ENCODE measurements at places on chromosomes 5 and 9.

- DNase-seq, result no peak
These were observed 17.4 kb upstream of the KCNIP1 start for GRCh38 chr5:170486371-170486770.

DNA sequence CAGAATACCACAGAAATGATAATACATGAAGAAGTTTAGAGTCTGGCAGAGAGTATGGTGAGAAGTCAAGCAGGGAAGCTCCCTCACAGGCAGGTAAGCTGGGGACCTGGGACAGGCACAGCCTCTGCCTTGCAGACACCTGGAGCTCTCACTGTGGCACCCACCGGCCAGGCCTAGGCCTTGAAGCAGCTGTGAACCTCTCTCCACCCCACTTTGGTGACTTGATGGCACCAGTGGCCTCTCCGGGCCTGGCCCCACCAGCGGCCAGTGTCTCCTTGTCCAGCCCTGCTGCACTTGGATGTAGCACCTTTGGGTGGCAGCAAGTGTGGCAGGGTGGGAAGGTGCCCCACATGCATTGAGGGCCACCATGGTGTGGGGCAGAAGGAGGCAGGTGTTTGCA lies 330.5 kb downstream of the NPR3 start:
- no peak for DNase-seq

GRCh38 chr5:56291661-56292374 lies 58.7 kb upstream of the ANKRD55 start:
- no peak for DNase-seq

DNA sequence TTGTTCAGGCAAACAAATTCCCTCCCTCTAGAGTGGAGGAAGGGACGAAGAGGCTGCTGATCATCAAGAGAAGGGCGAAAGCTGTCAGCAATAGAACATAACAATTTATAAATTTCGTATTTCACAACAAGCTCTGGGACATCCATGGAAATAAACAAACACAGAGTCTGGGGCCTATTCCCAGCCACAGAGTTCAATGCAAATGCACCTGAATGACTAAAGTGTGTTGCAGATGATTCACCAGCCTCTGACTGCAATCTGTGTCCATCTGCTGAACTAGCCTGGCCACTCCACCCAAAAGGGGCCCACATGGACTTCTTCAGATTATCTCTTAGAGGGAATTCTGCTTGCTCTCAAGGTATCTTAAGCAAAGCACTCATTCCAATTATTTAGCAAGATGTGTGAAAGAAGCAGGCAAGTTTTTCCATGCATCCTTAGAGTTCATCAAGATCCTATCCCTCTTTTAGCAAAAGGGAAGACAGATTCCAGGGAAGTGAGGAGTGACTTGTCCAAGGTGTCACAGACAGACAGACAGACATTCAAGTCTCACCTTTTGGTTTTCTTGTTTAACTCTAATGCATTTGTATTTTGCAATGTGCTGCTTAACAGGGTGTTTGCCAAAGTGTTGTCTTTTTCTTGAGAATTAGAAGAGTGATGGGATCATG lies 307.8 kb upstream of the PAPPA start:
- DNase-seq, result no peak

- no peak for DNase-seq
These were observed 45.0 kb upstream of the SLC28A3 start for GRCh38 chr9:84385386-84386040.

- no peak for DNase-seq
These were observed 314.5 kb upstream of the TLE4 start for GRCh38 chr9:79257228-79257781.

GRCh38 chr5:138216799-138217198 lies 3.7 kb upstream of the CDC23 start:
- DNase-seq, result no peak

DNA sequence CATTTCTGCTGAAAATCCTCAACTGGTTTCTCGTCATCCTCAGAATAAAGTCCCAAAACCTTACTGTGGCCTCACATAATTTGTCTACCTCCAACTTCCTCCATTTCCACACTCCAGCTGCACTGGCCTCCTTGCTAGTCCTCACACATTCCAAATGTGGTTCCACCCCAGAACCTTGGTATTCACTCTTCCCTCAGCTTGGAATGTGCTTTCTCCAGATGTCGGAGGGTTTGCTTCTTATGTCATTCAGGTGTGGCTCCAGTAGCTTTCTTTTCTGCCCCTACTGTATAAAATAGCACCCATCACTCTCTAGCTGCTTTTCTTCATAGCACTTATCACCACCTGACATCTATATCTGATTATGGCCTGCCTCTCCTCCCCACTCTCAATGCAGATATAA lies 102.5 kb upstream of the IFNK start:
- DNase-seq, result no peak

GRCh38 chr9:137268538-137269201 lies 8.9 kb upstream of the TOR4A start:
- no peak for DNase-seq

DNA sequence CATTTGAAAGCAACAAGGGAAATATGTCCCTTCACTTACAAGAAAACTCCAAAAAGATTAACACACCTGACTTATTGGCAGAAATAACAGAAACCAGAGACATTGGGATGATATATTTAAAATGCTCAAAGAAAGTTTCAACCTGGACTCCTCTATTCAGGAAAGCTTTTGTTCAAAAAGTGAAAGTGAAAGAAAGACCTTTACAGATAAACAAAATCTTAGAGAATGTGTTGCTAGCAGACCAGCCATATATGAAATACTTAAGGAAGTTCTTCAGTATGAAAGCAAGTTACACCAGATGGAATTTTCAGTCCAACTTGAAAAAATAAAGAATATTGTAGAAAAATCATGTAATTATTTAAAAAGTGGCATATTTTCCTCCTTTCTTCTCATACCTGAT lies 1075.1 kb downstream of the NR2F1-AS1 start:
- no peak for DNase-seq

GRCh38 chr5:78907255-78907891 lies 77.7 kb downstream of the ARSB start:
- peak; percentile 71 for DNase-seq

DNA sequence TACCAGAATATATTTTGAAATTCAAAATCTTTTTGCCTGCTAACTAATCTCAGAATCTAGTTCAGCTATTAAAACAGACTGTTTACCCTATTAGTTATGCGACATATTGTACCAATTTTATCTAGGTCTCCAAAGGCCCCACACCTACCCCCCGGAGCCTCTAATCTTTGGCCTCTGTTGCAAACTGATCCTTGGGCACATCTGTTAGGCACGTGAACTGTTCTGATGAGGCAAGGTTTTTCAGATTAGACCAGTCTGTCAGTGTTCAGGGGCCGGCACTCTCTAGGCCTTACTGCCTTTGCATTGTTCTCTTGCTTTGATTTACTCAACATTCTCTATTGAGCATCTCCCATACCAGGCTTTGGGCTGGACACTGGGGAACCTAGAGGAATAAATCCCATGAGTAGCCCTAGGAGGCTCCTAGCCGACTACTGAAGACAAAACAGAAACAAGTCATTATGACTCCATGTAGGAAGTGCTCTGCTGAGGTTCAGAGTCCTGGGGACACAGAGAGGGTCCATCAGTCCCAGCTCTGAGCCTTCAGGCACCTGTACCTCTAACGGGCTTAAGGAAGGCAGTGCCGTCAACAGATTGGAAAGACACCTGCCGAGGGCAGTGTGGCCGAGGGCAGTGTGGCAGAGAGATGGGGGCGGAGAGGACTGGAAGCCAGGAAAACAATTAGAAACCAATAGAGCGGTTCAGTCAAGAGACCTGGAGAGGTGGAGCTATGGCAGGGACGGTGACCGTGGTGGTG lies 245.1 kb downstream of the AOPEP start:
- no peak for DNase-seq

DNA sequence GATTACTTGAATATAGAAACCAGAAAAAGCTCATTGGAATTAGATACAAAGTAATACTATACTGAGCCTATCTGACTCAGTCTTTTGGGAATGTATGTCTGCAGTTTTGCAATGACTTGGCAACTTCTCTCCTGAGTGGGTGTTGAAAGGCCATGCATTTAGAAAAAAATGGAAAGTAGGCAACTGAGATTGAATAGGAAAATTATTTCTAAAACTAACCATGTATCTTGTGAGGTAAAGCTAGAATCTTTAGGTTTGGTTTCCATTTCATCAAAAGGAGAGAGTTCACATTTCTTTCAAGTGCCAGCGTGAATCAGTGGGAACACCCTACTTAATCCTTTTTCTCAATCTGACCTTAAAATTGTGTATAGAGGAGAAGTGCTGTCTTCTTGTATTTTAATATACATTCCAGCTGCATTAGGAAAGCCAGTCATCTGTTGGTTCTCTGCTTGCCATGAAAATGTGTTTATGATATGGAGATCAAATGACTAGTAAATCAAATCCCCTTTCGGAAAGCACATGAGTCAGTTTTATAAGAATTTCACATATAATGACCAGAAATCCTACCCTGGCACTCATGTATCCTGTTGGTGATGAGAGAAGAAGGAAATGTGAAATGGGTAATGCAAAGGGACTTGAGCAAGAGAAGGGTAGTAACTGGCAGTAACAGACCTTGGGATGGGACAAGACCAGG lies 30.4 kb downstream of the NFX1 start:
- no peak for DNase-seq

DNA sequence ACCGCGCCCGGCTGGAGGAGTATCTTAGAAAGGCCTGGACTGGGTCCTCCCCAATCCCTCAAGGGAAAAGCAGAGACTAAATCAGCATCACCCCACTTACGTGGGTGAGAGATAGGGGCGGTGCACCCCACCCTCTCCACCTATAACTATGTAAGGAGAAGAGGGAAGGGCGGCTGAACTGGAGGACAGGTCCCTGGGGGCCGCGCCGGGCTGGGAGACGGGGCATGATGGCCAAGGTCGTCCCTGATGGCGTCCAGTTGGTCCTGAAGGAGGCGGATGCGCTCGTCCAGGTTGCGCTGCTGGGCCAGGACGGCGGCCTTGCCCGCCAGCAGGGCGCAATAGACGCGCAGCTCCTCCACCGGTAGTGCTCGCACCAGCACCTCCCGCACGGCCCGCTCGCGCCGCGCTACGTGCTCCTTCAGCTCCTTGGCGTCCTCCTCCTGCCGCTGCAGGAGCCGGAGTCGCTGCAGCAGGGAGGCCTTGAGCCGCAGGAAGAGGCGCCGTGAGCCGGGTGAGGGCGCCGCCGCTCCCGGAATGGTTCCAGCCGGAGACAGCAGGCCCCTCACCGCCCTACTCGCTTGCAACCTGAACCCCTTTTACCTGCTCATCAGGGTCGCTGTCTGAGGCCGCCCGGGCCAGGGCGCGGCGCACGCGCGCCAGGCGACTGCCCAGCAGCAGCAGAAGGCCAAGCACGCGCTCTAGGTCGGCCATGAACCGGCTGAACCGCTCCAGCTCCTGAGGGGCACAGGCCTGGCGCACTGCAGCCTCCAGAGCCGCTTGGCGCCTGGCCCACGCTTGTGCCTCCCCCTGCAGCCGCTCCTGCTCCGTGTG lies 7.6 kb downstream of the SHROOM1 start:
- DNase-seq, result no peak

- no peak for DNase-seq
These were observed 619.7 kb upstream of the ARRDC3 start for GRCh38 chr5:92002721-92003274.

DNA sequence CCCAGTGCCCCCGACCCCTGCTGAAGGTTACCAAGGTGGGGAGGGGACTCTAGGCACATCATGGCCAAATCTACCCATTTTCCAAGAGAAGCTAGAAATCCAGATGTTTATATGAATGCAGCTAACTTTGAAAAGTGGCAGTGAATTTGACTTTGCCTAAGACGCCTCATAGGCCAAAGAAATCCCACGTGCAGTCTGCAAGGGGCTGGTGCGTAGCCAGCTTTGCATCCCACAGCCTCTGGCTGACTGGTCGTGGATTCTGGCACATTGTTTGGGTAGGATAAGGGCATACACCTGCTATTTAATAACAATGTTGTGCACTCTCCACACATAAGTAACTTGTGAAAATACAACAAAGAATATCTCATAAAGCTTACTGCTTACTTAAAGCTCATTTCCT lies 3.5 kb upstream of the GADD45G start:
- DNase-seq, result no peak

DNA sequence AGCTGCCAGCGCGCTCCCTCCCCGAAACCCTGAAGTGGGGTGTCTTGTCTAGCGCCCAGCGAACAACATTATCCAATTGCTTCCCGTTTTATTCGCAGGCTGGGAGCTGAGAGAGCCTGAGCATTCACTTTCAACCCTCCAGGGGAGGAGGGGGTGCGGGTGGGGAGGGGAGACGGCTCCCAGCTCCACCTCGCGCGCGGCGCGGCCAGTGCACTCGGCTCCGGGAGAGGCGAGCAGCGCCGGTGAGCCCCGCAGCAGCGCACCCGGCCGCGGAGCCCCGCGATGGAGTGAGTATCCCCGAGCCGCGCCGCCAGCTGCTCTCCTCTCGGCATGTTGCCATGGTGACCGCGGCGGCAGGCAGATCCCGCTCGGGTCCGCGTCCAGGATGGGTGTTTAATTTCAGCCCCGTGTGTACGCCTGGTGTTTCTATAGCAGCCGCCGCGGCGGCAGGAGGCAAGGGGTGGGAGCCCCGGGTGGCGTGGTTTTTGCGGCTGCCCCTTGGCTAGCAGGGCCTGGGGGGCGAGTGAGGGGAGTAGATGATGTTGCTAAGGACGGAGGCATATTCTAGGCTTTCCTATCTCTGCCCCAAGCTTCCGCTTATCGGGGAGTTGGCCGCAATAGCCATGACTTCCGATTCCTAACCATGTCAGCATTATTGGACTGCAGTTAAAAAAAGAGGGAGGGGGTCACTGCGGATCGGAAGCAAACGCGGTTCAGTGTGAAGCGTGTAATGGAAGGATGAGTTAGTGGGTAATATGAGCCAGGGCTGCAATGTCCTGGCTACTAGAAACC lies 139.2 kb upstream of the PALM2AKAP2 start:
- no peak for DNase-seq

GRCh38 chr5:76641514-76642120 lies 18.4 kb upstream of the F2RL2 start:
- no peak for DNase-seq

DNA sequence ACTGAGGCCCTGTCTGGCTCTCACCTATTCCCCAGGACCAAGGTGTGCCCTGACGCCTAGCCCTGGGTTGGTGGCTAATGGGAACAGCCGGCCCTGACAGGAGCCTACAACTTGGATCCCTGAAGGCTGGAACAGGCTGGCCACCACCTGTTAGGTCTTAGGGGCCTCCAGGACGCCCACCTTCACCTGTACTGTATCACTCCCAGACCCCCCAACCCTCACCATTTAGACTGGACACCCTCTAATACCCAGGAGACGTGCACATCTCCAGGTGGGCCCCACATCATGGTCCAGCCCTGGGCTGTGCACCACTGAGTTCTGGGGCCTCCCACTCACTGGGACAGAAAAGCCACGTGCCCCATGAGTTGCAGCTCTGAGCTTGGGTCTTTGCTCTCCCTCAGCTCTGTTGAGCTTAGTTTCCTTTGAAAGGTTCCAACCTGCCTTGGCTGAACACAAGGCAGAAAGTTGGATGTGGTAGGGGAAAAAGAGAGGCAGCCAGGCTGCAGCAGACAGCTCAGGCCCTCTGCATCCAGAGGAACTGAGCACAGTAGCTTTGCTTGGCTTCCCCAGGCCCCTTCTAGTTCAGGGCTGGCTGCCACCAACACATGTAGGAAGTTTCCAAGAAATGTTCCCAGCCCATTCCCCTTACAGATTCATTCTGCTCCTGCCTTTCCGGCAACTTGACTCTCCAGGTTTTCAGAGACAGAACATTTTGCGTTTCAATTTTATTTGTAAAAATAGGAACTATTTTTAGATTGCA lies 116.8 kb upstream of the TBC1D2 start:
- DNase-seq, result no peak

- DNase-seq, result no peak
These were observed 138.6 kb downstream of the ARHGEF28 start for GRCh38 chr5:73764586-73764985.

Measured in SIG-M5 (cell line).